Stomach (tissue), 19 donors: ENCODE measurements at places on chromosomes 7 and 10. TPM values are rescaled to one million over a fixed set of nuclear protein-coding genes. Genes with fewer than 3 reads are reported as not detected.

The MKX gene
- 0.33 TPM for polyA plus RNA-seq

The HMX2 gene
- not detected for polyA plus RNA-seq

The COMTD1 gene
- 137 TPM for polyA plus RNA-seq

The ACBD7 gene
- not detected for polyA plus RNA-seq

The CCDC172 gene
- 0.50 TPM for polyA plus RNA-seq

The KCNMA1 gene
- 2.8 TPM for polyA plus RNA-seq

The ZNF425 gene
- polyA plus RNA-seq: 0.93 TPM

The TIMM23B gene
- 3.5 TPM for polyA plus RNA-seq

The C10orf105 gene
- not detected for polyA plus RNA-seq

The AGR3 gene
- 24.2 TPM for polyA plus RNA-seq

The GATA3 gene
- polyA plus RNA-seq: 0.18 TPM

The SORCS1 gene
- 0.61 TPM for polyA plus RNA-seq

The TUBAL3 gene
- polyA plus RNA-seq: 0.13 TPM

The SLC25A13 gene
- 9.4 TPM for polyA plus RNA-seq

The PIK3CG gene
- 0.87 TPM for polyA plus RNA-seq

The UNCX gene
- not detected for polyA plus RNA-seq

The FZD8 gene
- polyA plus RNA-seq: 0.92 TPM

The VKORC1L1 gene
- 5.7 TPM for polyA plus RNA-seq

The PDK4 gene
- polyA plus RNA-seq: 93.5 TPM

The LRRD1 gene
- polyA plus RNA-seq: not detected

The OR13A1 gene
- polyA plus RNA-seq: 0.40 TPM

The NOC3L gene
- polyA plus RNA-seq: 5.8 TPM

The GSDME gene
- 2.6 TPM for polyA plus RNA-seq

The NOD1 gene
- 4.2 TPM for polyA plus RNA-seq

The TRIM73 gene
- polyA plus RNA-seq: 11.7 TPM

The KLLN gene
- polyA plus RNA-seq: 0.31 TPM

The FLNC gene
- polyA plus RNA-seq: 5.3 TPM

The RBP4 gene
- 20.5 TPM for polyA plus RNA-seq

The MGAM2 gene
- 0.12 TPM for polyA plus RNA-seq

The ITGB8 gene
- 1.1 TPM for polyA plus RNA-seq

The SH2D4B gene
- polyA plus RNA-seq: not detected

The GPRIN2 gene
- 10.8 TPM for polyA plus RNA-seq

The AGAP9 gene
- polyA plus RNA-seq: 3.1 TPM

The SPDYE16 gene
- polyA plus RNA-seq: not detected

The ANKRD30A gene
- not detected for polyA plus RNA-seq

The ZSCAN21 gene
- 6.8 TPM for polyA plus RNA-seq

The TDRD1 gene
- 0.05 TPM for polyA plus RNA-seq

The ZKSCAN5 gene
- 3.8 TPM for polyA plus RNA-seq

The LRRC72 gene
- polyA plus RNA-seq: not detected

The AEBP1 gene
- polyA plus RNA-seq: 17.7 TPM

The ICA1 gene
- 45.1 TPM for polyA plus RNA-seq

The PLAC9 gene
- 26.4 TPM for polyA plus RNA-seq

The HOXA4 gene
- polyA plus RNA-seq: 17.0 TPM

The MUC3A gene
- 0.76 TPM for polyA plus RNA-seq

The GNAT3 gene
- polyA plus RNA-seq: not detected

The CDK1 gene
- 17.2 TPM for polyA plus RNA-seq

The SPDYE2 gene
- polyA plus RNA-seq: not detected

The PDE1C gene
- 2.9 TPM for polyA plus RNA-seq

The ABHD11 gene
- 22.9 TPM for polyA plus RNA-seq

The GIMAP6 gene
- 5.6 TPM for polyA plus RNA-seq

The ADARB2 gene
- 1.00 TPM for polyA plus RNA-seq

The CCDC136 gene
- 2.7 TPM for polyA plus RNA-seq

The SLC26A5 gene
- polyA plus RNA-seq: 0.25 TPM

The AGFG2 gene
- polyA plus RNA-seq: 7.9 TPM
